Esophagus squamous epithelium (tissue), 5 donors: ENCODE measurements at places on chromosomes 11 and 22. TPM values are rescaled to one million over a fixed set of nuclear protein-coding genes. Genes with fewer than 3 reads are reported as not detected.

CRYBB3 gene
- not detected for total RNA-seq

PRR33 gene
- total RNA-seq, result not detected

CDC42EP2 gene
- 11.4 TPM for total RNA-seq

TNRC6B gene
- 36.5 TPM for total RNA-seq

HSPB2 gene
- total RNA-seq, result not detected

AAMDC gene
- 2.9 TPM for total RNA-seq

PANX3 gene
- total RNA-seq, result not detected

SHISA8 gene
- total RNA-seq, result not detected

MS4A4A gene
- total RNA-seq, result 32.0 TPM

TAGLN gene
- 494 TPM for total RNA-seq

TMEM132A gene
- total RNA-seq, result 22.2 TPM

OR8D1 gene
- total RNA-seq, result not detected

RTN4RL2 gene
- total RNA-seq, result 0.66 TPM

OR56A1 gene
- total RNA-seq, result not detected

KCNQ1 gene
- 0.64 TPM for total RNA-seq

DLG2 gene
- 13.2 TPM for total RNA-seq

OR6T1 gene
- total RNA-seq, result not detected

THYN1 gene
- total RNA-seq, result 34.2 TPM

ADM2 gene
- under 0.01 TPM for total RNA-seq

KRTAP5-8 gene
- 0.22 TPM for total RNA-seq

TAF10 gene
- 31.9 TPM for total RNA-seq

OLFML1 gene
- total RNA-seq, result 2.4 TPM

KRTAP5-2 gene
- not detected for total RNA-seq

IL18 gene
- 43.7 TPM for total RNA-seq
